ENCODE measurements at places on chromosomes 3 and 15.

DNA sequence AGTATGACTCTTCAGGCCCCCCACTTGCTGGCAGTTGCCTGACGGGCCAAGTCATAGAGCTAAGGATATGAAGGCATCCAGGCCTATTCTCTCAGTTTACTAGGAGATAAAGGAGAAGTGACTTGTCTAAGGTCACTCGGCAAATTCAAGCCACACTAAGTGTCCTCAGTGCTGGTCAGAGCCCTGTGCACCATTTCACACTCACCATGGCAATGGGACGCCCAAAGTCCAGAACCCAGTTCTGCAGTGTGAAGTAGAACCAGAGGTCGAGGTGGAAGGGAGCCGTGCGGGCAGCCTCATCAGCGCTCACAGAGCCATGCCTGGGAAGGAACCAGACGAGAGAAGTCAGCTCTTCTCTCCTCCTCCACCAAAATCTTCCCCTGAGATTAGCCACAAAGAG lies 11.2 kb downstream of the CLN6 start:
- DNase-seq, result peak; percentile 31

DNA sequence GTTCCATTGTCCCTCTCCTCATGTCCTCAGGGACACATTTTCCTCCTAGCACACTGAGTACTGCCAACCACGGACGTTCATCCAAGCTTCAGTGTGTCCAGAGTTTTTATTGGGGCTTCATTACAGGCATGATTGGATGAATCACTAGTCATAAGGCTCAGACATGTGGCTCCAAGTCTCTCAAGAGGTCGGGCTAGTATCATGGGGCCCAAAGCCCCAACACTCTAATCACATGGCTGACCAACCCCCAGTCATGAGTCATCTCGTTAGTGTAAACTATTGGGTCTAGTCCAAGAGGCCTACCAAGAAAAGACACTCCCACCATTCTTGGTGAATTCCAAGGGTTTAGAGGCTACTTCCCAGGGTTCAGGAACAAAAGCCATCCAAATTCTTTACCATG lies 4.4 kb downstream of the TERC start:
- DNase-seq, result no peak

DNA sequence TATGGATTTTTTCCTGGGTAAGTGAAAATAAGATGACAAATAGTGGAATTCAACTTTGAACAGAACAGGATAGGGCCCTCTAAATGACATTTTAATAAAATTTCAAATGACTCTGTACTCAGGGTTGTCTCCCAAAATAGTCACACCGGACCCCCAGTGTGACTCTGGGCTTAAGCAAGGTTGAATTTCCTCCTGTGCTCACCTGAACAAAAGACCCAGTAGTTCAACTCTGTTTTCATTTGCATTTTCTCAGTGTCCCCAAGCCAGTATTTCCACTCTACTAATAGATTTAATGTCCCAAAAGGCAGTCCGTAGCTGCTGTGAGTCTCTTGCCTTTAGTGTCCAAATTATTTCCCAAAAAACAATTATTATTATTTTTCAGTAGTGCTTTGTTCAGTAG lies 296.6 kb downstream of the PLOD2 start:
- DNase-seq, result no peak

GRCh38 chr3:114624571-114625181 lies 330.8 kb downstream of the TIGIT start:
- no peak for DNase-seq

GRCh38 chr3:197309528-197310361 lies 11.3 kb upstream of the DLG1 start:
- no peak for DNase-seq

DNA sequence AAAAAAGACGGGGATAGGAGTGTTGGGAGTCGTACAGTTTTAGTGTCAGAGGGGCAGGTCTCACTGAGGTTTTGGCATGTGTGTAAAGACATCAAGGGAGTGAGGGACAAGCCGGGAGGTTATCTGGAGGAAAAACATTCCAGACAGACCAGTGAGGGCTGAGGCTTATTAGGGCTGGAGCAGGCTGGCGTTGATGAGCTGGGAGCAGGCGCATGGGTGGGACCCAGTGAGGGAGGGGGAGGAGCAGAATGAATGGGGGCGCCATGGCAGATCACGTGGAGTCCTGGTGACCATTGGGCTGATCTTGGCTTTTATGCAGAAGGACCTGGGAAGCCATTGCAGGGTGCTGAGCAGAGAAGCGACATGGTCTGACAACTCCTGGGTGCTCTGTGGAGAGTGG lies 180.2 kb downstream of the SLCO3A1 start:
- no peak for DNase-seq

DNA sequence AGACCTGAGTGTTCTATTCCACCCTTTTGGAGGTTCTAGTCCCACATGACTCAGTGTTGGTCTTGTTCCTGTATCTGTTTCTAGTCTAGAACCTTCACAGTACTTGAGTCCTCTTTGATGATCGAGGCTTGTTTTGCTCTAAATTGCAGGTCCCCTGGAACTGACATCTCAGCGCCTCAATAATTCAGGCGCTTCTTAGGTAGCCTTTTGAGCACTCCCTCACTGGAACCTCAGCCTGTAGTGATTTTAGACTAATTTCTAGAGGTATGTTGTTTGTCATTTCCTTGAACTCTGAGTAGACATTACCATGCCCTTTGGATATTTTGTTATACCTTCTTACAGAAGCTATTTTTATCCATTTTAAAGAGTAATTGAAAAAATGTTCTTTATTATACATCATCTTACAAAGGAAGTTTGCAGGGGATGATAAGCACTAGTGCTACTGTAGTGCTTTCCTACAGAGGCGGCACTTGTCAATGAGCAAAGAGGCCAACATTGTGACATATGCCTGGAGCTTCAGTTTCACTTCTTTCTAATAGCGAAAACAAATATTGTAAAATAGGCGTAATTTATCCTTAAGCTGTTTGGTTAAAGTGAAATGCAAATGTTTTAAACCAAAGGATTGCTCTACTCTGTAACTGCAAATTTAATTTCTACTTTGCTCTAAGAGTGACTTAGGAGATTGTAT lies 75.7 kb downstream of the EFL1 start:
- no peak for DNase-seq

GRCh38 chr15:77759896-77760592 lies 127.3 kb upstream of the LINGO1 start:
- DNase-seq, result no peak

DNA sequence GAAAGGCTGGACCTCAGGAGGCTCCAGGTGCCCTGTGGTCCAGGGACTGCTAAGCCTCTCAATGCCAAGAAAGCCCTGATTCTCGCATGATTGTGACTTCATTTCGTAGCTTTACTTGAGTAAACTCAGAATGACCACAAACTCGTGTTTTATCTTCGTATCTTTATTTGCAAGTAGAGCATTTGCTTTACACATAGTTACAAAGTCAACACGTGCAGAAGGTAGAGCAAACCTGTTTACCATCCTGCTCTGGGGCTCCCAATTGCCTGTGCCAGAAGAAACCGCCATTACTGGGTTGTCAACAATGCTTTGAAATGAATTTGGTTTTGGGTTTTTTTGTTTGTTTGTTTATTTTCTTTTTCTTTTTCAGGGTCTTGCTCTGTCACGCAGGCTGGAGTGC lies 5.8 kb upstream of the MESP1 start:
- DNase-seq, result no peak

GRCh38 chr3:126125781-126126251 lies 41.9 kb upstream of the SLC41A3 start:
- peak; percentile 43 for DNase-seq

DNA sequence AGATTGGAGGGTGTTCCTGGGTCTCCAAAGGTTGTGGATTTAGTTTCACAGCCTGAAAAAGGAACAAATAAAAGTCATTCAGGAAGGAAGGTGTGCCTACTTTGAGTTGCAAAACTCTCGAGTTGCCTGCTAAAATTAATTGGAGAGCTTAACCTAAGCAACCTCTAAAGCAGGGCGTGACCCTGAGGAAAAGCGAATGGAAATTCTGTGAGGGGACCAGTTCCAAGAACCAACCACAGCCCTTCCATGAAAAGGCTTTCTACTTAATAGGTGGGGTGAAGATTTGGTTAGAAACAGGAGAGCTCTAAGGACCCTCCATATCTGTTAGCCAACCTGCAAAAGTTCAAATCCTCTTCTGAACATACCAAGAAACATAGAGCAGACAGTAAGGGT lies 1.5 kb downstream of the CD80 start:
- DNase-seq, result no peak

DNA sequence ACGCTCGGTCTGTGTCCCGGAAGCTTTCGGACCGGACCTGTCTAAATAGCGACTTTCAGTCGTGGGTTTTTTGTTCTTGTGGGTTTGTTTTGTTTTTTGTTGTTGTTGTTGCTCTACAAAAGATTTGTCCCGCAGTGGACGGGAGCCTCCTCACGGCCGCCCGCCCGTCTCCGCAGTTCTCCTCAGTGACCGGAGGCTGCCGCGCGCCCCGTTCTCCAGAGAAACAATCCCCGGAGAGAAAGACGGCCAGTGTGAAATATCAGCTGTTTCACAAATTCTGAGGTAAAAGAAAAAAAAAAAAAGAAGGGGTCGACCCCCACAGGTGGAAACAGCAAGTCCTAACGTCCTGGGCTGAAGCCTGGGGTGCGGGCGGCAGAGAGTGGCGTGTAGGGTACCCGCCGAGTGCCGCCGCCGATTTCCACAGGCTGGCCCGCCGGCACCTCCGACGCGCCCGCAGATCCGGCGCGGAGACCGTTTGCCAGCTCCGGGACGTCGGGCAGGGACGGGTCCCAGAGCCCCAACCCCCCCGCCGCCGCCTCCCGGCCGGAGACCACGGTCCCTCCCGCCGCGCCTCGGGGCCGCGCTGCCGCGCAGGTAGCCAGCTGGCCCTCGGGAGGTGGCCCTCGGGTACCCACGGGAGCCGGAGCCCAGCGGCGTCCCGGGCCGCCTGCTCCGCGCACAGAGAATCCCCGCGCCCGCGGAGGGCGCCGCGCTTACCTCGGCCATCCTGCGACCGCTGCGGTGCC lies 478 bp downstream of the BNC1 start:
- no peak for DNase-seq

GRCh38 chr3:16400106-16400931 lies 113.2 kb downstream of the RFTN1 start:
- no peak for DNase-seq

DNA sequence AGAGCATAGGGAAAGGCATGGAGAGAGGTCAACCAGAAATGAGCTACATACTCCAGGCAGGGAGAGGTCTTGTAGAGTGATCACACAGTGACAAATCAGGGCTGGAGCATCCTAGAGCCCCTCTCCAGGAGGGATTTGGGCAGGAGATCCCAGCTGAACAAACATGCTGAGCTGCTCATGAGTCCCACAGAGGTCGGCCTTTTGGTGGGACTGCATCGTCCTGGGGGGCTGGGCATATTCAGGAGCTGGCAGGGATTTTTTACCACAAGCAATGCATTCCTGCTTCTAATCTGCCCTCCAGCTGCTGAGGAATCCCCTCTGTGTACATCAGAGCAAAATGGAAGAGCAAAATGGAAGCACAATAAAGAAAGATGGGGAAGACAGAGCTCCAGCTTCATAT lies 94.9 kb downstream of the NTRK3 start:
- DNase-seq, result no peak

- no peak for DNase-seq
Measured at GRCh38 chr15:66760968-66761725, 59.1 kb downstream of the SMAD6 start.

- peak; percentile 75 for DNase-seq
Measured at GRCh38 chr3:3127432-3128010, 781 bp downstream of the TRNT1 start.

DNA sequence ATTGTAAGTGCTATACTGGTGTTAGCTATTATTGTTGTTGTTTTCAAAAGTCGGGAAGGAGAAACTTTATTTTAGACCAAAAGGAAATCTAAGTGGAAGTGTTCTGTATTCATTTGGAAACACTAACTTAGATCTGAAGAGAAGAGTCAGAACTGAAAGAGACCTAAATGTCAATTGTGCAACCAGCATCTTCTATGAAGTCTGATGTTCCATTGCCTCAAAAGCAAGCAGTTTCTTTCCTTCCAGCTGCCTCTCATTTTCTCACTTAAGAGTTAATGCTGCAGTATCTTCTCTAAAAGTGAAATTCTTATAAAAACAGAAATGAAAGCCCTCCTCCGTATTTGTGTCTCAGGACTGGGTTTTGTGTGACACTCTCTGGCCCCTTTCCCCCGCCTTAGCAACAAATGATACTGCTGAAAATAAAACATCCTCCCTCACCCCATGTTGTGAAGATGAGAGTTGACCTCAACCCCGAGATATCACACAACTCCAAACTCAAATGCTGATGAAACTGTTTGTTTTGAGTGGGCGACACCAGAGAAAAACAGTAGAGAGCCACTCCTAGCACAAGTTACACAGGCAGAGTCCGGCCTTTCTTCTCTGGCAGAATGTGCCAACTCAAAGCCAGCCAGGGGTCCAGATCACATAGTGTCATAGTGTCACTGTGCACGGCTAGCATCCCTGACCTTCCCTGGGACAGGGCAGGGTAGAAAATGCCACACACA lies 48.9 kb downstream of the GLDN start:
- DNase-seq, result no peak

DNA sequence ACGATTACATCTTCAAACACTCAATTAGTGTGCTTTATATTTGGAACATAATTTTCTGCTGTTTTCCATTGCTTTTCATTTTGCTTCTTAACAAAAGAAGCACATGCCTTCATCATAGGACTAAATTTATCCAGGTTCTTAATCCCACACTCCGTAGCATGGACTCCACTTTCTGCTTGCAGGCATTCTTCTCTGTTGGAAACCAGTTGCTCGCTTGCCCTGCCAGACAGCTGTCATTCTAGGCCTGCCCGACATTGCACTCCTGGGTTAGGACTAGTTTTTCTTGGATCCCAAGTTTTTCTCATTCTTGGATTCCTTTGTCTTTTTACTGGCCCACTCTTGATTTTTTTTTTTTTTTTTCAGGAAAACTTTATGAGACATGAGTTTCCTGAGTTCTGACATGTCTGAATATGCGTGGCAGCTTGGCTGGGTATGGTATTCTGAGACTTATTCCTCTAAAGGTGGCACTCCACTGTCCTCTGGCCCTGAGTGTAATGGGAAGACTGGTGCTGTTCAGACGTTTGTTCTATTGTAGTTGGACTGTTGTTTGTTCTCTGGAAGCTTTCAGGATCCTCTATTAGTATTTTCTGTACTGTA lies 6.3 kb upstream of the ATP1B3 start:
- no peak for DNase-seq

GRCh38 chr15:41333026-41333562 lies 413 bp downstream of the NUSAP1 start:
- no peak for DNase-seq

DNA sequence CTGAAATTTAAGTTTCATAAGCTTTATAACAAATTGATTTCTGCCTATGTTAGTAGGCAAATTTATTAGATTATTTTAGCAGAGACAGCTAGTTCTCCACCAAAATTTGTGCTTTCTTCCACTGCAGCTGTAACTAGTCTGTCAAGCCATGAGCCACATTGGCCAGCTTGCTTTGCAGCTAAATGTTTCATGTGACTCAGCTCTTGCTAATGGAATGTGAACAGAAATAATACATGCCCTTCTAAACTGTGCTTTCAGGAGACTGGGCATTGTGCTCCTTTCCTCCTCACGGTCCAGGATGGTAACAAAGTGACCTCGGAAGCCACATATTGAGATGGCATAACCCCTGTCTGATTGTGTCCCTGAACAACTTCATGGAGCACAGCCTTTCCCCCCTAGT lies 51.3 kb upstream of the KPNA4 start:
- no peak for DNase-seq

Data from activated effector memory CD4-positive, alpha-beta T cell treated with anti-CD3 and anti-CD28 coated beads, Interleukin-2, amount 50 U/mL, for 16 hours (primary cell).